ENCODE measurements at places on chromosomes 2 and 18.

- DNase-seq = no peak
Measured at GRCh38 chr18:41630232-41630886, 324.7 kb upstream of the PIK3C3 start.

- DNase-seq = no peak
Measured at GRCh38 chr2:140308706-140309105, 1528.5 kb upstream of the NXPH2 start.

- DNase-seq = no peak
Measured at GRCh38 chr2:192267484-192267883, 72.8 kb upstream of the TMEFF2 start.

GRCh38 chr2:29106256-29106655, 9.0 kb upstream of the CLIP4 start:
- no peak for DNase-seq

GRCh38 chr2:105690566-105690965, 54.1 kb upstream of the NCK2 start:
- DNase-seq = no peak

DNA sequence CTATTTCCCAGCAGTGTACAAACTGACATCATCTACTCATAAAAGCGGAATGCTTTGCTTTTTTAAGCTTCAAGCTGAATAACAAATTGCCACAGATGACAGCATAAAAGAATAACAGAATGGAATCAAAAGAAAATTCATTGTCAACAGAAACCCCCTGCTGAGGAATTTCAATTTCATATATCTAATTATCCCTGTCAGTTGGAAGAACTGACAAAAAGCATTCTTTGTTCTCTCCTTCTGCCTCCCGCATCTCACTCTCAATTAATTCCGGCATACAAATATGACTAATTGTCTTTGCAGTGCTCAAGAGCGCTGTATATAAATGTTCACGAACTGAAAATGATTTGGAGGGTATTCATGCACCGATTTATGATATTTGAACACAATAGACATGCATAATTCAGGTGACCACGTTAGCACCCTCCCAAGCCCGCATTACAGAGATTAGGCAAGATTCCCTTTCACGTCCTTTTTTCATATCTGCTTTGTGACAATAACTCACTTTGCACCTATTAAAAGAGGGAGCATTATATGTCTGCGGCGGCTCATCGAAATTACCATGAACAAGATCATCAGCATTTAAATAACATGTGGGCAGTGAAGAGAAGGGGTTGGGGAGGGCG, 277.7 kb upstream of the SALL3 start:
- no peak for DNase-seq

GRCh38 chr2:241852981-241853631, 5.6 kb downstream of the PDCD1 start:
- no peak for DNase-seq

DNA sequence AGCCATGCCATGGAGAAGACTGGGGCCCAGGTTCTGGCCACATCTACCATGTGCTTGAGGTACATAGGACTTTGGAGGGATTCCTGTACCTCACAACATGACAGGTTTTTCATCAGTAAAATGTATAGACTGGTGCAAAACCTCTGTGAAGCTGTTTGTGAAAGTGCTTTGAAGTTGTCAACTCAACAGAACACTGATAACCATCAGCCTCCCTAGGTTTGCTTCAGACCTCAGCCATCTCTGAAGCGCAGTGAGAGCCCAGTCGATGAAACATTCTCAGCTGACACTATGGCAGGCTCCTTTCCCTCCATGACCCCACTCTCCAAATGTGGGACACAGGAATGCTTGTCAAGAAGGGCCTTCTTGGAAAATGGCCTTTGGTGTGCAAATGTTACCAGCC, 38.6 kb downstream of the STK25 start:
- no peak for DNase-seq

DNA sequence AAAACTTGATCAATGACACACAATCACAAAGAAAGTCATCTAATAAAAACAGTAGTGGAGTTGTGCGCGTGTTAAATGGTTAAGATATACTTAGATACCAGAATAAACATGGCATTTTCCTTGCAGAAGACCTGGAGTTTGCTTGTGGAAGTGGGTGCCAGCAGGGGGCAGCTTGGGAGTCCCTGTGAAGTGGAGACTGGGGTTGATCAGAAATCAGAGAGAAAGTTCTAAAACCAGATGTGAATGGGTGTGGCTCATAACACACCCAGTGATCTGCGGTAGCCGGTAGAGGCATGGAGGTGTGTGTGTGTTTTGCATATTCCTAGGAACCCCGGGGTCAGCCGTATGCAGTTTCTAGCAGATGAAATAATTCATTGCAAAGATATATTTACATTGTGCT, 300.1 kb upstream of the TRIB2 start:
- DNase-seq = peak; percentile 75

GRCh38 chr2:96801005-96801785, 14.9 kb upstream of the CNNM3 start:
- peak; percentile 82 for DNase-seq

- no peak for DNase-seq
Measured at GRCh38 chr2:78718024-78718423, 307.5 kb upstream of the REG3G start.

- no peak for DNase-seq
Measured at GRCh38 chr2:107737756-107738155, 88.9 kb upstream of the RGPD4 start.

- no peak for DNase-seq
Measured at GRCh38 chr2:96906729-96907114, 36.8 kb upstream of the SEMA4C start.

- no peak for DNase-seq
Measured at GRCh38 chr2:8571301-8571791, 110.5 kb upstream of the ID2 start.

DNA sequence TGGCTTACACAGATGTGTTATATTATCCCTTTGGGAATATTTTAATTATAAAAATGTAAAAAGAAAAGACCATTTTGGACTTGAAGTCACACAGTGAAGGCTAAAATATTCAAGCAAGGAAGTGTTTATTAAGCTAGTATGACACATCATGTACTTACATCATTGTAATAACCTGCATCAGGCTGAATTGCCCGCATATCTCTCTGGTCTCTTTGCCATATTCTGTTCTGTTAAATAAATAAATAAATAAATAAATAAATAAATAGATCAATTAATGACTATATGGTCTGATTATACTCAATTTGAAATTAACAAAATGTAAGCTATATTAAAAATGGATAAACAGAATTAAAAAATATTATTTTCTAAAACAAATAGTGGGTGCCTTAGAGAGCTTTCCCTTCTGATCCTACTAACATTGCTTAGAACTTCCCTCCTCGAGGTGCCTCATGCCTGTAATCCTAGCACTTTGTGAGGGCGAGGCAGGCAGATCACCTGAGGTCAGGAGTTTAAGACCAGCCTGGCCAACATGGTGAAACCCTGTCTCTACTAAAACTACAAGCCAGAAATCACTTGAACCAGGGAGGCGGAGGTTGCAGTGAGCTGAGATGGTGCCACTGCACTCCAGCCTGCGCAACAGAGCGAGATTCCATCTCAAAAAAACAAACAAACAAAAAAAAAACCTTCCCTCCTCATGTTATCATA, 42.0 kb downstream of the WDR33 start:
- no peak for DNase-seq

GRCh38 chr2:219293736-219294231, 14.6 kb downstream of the DNAJB2 start:
- no peak for DNase-seq

DNA sequence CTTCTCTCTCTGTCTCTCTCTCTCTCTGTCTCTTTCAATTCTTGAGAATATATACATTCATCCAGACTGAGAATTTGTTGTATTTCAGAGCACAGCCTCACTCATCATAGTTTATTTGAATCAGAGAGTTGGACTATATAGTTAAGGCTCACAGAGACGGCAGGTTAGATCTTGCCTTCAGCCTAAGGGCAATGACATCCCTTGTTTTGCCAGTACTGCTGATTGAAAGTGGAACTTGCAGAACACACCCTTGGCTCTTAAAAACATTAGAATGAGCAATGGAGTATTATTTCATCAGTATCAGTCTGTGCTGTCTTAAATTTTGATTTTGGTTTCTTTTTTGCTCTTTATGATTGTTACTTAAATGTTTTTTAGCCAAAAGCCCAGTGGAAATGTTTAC, 62.0 kb upstream of the DSG1 start:
- DNase-seq = no peak

DNA sequence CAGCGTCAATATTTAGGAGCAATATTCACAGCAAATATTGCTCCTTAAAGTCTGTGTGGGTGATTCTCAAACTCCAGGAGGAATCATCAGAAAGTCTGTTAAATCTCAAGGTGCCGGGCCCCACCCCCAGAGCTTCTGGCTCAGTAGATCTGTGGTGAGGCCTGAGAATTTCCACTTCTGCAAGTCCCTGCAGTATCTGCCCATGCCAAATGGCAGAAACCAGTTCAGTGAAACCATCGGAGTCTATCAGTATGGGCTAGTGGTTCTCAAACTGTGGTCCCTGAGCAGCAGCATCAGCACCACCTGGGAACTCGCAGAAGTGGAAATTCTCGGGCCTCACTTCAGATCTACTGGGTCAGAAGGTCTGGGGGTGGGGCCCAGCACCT, 202.9 kb downstream of the SLC4A3 start:
- no peak for DNase-seq

DNA sequence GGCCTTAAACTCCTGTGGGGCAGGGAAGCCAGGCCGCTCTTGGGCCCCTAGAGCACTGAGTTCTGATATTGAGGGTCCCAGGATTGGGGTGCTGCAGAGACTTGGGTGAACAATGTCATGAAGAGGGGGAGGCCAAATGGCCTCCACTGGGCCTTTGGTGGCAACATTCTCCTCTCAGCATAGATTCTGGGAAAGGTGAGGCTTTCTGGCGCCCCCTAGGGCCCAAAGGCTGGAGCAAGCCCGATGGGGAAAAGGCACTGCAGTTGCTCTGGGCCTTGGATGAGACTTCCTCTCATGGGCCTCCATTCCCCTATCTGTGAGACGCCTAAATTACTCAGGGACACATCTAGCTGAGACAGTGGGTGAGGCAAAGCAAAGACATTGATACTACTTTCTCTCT, 84.8 kb downstream of the ACAA2 start:
- peak; percentile 70 for DNase-seq

- DNase-seq = peak; percentile 92
Measured at GRCh38 chr2:200695191-200695590, 109.4 kb downstream of the AOX1 start.

GRCh38 chr2:28449488-28450395, 46.1 kb upstream of the PLB1 start:
- DNase-seq = peak; percentile 33

DNA sequence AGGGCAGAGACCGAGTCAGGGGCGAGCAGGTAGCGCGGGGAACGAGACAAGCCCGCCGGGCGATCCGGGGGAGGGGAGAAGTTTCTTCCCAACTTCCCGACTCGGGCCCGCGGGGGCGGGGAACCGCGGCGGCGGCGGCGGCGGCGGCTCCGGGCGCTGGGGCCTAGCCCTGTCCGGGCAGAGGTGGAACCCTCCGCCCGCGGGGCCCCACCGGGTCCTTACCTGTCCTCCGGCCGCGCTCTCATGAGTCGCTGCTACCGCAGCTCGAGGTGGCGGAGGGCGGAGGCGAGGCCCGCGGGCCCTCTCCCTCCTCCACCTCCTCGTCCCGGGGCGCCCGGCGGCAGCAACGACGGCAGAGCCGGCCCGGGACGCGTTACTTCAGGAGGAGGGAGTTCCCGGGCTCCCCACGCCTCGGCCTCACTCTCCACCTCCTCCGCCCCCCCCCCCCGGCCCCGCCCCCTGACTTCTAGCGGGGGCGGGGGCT, at the start of gene YES1:
Gene YES1 (minus strand): TSS at position 351 of the 484 bp plus-strand sequence. CDS start 55,415 bp downstream, outside the sequence.
- DNase-seq = no peak

GRCh38 chr18:61448316-61448715, 115.1 kb downstream of the CDH20 start:
- no peak for DNase-seq

GRCh38 chr2:75130171-75130570, 69.1 kb downstream of the TACR1 start:
- DNase-seq = peak; percentile 57

All from hematopoietic multipotent progenitor cell treated with erythropoietin and hydrocortisone succinate and interleukin-3 and kit ligand, for 4 days (in vitro differentiated cells).